ENCODE measurements at places on chromosomes 1 and 21.

DNA sequence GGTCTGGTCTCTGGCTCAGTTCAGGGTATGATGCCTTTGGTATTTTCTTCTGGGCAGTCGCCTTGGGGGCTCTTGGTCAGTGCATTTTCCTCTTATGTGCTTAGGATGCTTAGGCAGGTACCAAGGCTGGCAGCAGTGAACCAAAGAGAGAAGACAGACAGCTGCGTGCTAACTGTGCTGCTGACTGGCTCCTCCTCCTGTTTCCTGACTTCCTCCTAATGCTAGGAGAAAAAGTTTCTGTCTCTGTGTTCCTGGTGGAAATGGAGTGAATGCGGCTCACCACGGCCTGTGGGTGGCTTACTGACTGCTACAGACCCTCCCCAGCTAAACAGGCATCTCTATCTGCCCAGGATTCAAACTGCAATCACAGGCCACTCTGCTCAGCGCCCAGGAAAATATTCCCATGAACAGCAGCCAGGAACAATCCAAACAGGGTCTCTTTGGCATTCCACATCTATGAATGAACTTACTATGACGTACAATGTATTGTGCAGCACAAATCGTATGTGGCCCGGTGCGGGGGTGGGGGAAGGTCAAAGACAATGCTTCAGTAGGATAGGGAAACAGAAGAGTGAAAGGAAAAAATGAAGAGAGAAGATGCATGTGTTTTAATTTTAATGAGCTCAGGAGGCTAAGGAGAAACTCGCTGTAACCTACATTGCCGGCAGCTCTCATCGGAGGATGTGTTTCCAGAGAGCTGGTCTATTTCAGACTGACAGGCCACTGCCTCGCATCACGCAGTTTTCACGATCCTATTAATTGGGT lies 2.8 kb downstream of the ABCG1 start:
- no peak for DNase-seq

DNA sequence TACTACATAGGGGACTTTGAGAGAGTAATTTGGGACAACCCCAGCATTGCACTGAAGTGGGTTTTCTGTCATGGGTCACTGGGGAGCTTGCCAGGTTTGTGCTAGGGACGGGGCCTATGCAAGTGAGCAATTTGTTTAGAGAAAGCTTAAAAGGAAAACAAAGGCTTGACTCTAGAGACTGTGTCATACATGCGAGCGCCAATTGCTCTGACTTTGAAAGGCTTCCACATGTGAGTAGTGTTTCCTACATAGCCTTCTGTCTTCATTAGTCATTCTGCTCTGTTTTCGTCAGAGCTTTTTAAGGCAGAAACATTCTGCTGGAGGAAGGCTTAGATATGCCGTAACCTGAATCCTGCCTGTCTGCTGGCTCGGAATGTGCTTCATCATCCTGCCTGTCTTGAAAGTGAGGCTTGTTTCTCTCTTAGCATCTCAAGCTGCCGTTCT lies 28.4 kb downstream of the TRIM45 start:
- no peak for DNase-seq

- DNase-seq = no peak
These were observed 305.1 kb downstream of the MATN1 start for GRCh38 chr1:30418061-30418938.

DNA sequence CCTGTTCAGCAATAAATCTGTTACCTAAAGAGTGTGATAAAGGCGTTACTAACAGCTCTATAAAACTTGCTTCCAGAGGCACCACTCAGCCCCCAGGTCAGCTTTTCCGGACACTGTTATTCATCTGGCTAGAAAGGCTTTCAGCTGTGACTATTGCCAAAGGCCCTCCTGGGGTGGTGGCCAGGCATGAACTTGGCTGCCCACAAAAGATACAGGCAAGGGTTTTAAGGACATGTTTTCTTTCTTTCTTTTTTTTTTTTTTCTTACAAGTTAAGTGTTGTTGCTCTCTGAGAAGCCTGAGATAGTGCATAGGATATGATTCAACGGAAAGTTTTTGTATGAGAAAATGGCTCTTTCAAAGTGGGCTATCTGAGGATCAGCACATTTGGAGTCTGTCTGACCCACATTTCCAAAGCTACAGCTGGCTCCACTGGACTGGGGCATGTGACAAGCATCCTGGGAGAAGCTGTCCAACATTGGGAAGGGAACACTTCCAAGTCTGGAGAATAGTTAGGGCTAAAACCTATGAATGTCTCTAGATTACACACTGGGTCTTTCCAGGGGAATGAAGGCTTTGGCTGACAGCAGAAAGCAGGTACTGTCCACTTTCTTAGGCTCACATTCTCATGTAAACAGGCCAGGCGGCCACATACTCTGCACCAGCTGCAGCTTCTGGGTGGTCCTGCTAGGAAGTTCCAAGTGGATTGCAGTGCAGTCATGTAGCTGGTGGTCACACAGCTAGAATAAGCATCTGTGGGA lies 639.7 kb downstream of the LMO4 start:
- DNase-seq = no peak

- peak; percentile 63 for DNase-seq
These were observed at the start of gene ADARB1 for GRCh38 chr21:45074048-45074817. ADARB1 (plus strand) TSS chr21:45074580; CDS start chr21:45171657, 97,077 bp downstream.

DNA sequence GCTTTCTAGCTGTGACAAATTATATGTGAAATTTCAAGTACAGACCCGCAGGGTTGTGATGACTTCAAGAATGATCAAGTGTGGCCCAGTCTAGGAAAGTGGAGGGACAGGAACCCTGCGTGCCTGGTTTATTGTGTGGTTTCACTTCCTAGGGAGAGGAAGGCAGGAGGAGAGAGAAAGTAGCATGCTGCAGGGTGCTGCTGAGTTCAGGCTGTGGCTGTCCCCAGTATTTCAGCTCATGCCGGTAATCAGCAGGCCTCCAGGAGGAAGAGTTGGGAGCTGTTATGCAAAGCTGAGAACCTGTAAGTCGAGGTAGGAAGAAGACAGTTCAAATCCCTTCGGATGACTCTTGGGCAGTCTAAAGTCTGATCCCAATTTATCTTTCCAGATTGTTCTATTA lies 140.4 kb downstream of the ROR1 start:
- DNase-seq = no peak

GRCh38 chr1:208445758-208446203 lies 201.6 kb upstream of the PLXNA2 start:
- DNase-seq = no peak

GRCh38 chr1:2812939-2813653 lies 11.6 kb upstream of the TTC34 start:
- DNase-seq = no peak

DNA sequence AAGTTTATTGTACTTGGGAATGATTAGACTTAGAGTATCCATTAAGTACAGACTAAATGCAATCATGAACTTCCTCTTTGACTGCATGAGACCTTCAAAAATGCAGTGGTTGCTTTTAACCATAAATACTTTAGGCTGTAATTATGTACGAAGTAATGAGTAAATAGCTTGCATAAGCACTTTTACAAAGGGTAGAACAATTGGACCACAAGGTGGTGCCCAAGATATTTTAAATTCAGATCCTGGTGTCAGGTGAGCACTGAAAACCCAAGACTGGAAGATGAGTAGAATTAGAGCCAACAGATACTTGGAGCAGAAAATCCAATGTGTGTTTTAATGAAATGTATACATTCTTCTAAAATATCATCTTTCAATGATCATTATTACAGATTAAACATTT lies 43.4 kb upstream of the RHOU start:
- no peak for DNase-seq

DNA sequence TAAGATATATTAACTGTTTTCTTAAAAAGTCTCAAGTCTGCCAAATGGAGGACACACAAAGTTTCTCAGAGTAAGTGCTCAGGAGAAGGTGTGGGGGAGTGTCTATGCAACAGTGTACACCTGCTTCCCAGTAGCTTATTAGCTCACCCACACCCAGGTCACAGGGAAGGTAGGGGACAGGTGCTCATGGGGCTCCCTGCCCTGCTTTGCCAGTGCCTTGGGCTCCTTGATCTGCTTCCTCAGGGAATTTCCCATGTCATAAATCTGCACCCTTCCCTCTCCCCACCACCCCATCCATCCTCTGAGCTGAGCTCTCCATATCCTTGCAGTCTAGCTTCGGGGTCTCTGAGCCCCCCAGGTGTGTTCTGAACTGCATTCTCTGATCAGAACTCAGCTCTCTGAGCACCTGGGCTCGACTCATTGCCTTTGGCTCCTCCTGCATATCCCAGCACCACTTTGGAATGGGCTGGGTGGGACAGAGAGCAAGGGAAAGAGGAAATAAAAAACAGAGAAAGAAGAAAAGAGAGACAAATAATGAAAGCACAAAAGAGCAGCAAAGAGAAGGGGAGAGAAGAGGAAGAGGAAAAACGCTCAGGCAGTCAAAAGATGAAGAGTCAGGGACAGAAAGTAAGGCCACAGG lies 87.0 kb upstream of the ATP1B1 start:
- no peak for DNase-seq

DNA sequence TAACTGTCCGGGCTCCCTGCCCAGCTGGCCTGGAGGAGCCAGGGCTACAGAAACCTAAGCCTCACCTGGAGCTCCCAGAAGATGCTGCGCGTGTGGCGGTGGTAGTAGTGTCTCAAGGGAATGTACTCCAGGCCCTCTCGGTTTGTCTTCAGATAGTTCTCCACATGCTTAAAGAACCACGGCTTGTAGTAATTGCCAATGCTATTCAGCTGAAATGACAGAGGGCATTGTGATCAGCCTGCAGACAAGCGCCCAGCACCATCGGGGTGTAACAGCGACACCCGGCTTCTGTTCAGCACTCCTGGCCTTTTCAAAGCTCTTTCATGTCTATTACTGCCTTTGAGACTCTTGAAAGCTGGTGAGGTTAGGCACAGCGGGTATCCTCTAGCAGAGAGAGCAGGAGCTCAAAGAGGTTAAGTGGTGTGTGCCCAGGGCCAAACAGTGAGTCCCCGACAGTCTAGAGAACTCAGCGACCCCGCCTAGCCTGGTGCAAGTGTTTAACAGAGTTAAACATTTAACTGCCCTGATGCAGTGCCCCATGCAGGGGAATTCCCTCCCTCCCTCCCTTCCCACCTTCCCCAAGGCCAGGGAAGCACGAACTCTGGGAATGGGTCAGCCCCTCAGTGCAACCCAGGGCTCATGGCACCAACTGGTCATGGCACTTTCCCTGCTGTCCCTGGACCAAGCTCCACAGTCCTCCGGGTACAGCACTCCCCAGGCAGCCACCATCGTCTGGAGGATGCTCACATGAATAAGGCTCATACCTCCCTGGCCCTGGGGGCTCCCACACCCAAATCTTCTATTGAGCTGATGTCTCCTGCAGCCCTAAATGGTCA lies 21.5 kb downstream of the DHCR24 start:
- no peak for DNase-seq

GRCh38 chr1:211632117-211632807 lies 43.2 kb downstream of the NEK2 start:
- no peak for DNase-seq

DNA sequence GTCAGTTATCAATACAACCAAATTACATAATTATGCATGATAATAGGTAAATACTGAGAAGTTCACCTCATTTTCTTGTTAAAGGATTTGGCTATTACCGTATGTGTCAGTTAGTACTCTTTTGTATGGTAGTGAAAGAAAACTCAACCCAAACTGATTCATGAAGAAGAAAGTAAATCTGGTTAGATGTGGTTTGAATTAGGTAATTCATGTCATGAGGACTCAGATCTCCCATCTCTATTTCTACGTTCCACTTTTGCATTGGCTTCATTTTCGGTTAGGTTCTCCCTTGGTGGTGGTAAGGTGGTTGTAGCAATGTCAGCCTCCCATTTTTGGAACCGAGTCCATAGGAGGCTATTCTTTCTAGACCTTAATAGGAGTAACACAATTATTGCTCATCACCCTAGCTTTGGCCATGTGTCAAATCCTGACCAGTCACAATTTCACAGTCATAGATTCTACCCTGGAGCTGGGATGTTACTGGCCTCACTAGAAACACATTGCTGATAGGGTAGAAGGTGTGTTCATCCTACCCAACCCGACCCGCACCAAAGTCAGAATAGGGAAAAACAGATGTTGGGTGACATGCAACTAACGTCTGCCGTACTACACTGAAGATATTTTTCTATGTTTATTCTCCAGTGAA lies 97.6 kb downstream of the OSBPL9 start:
- DNase-seq = no peak

DNA sequence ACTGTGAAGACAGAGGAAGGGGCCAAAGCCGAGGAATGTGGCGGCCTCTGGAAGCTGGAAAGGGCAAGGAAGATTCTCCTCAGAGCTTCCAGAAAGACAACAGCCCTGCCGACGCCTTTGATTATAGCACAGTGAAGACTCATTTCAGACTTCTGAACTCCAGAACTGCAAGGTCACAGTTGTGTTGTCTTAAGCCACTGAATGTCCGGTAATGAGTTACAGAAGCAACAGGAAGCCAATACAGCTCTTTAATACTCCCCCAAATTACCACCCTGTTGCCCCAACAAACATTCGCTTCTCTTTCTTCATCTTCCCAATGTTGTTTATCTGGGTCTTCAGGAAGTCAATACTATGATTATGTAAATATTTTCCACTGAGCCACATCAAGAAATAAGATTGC lies 44.0 kb downstream of the ETS2 start:
- DNase-seq = no peak

DNA sequence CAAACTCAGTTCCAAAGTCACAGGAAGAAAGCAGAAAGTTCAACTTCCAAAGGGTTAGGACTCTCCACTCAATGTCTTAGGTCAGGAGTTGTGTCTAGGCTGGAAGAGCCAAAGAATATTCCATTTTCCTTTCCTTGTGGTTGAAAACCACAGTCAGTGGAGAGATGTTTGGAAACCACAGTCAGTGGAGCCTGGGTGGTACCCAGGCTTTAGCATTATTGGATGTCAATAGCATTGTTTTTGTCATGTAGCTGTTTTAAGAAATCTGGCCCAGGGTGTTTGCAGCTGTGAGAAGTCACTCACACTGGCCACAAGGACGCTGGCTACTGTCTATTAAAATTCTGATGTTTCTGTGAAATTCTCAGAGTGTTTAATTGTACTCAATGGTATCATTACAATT lies 11.7 kb downstream of the ATF3 start:
- no peak for DNase-seq

- no peak for DNase-seq
These were observed 22.4 kb downstream of the RPL5 start for GRCh38 chr1:92854101-92854785.

DNA sequence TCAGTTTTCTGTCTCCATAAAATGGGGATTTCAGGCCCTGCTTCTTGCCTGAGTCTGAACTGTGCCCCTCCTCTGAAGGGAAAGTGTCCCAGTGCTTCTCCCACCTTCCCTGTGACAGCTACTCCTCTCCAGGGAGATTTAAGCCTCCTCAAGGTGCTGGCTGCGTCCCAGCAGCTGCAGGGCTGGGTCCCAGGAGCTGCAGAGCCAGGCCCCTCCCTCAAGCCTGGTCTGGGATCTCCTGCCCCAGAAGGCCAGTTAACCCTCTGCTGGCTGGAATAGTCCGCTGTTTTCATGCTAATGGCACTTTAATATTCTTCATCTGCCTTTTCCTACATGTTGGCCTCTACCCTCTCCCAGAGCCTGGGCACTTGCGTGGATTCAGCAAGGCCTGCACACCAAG lies 99.0 kb downstream of the PLXNA2 start:
- DNase-seq = no peak

Data from activated T-helper 1 cell treated with anti-CD3 and anti-CD28 coated beads, Interleukin-2, amount 50 U/mL, for 16 hours (primary cell).